ENCODE measurements at places on chromosomes 13 and 19.
A peak's percentile ranks its signal among the peaks of the same experiment; 100 is the strongest.

- no peak overlapping the region for H3K27ac ChIP-seq
- H3K27me3 ChIP-seq = no peaks in the 10 kb centered on the region
- H3K4me1 ChIP-seq = no peaks in the 10 kb centered on the region
- no peaks in the 10 kb centered on the region for H3K36me3 ChIP-seq
- DNase-seq = no peak
Observed at GRCh38 chr19:6489278-6490061, 7.9 kb upstream of the DENND1C start.

- no peak overlapping the region for H3K4me3 ChIP-seq
- no peaks in the 10 kb centered on the region for H3K27me3 ChIP-seq
- H3K4me1 ChIP-seq = no peaks in the 10 kb centered on the region
- H3K27ac ChIP-seq = no peak overlapping the region
- peak; percentile 38 for DNase-seq
Observed at GRCh38 chr19:42433503-42434260, 6.5 kb upstream of the LIPE start.

DNA sequence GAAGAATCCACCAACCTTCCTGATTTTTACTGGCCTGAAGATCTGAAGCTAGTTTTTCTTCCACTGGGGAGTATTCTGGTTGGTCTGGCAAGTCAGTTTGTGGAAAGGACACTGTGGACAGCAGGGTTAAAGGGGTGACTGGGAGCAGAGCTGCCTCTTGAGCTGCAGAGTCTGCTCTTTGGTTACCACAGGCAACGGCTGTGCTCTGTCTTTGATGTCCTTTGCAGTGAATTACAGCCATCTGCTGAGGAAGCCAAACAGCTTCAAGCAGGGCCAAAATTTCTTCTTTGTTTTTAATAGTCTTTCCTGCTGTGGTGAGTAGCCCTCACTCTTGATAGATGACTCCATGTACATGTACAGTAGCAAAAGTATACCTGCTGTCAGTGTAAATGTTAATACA lies 75.7 kb downstream of the ZNF100 start:
- H3K27me3 ChIP-seq = no peaks in the 10 kb centered on the region
- H3K27ac ChIP-seq = no peak overlapping the region
- H3K36me3 ChIP-seq = no peaks in the 10 kb centered on the region
- no peak for DNase-seq
- no peaks in the 10 kb centered on the region for H3K4me1 ChIP-seq

GRCh38 chr13:41246969-41247680 lies 16.3 kb downstream of the MTRF1 start:
- no peak overlapping the region for H3K27ac ChIP-seq
- H3K4me1 ChIP-seq = no peaks in the 10 kb centered on the region
- no peak for DNase-seq
- no peak overlapping the region for H3K4me3 ChIP-seq
- H3K27me3 ChIP-seq = no peaks in the 10 kb centered on the region
